ENCODE measurements at places on chromosomes 1 and 21.

GRCh38 chr1:42358791-42359190, 21.8 kb upstream of the RIMKLA start:
- DNase-seq = no peak

DNA sequence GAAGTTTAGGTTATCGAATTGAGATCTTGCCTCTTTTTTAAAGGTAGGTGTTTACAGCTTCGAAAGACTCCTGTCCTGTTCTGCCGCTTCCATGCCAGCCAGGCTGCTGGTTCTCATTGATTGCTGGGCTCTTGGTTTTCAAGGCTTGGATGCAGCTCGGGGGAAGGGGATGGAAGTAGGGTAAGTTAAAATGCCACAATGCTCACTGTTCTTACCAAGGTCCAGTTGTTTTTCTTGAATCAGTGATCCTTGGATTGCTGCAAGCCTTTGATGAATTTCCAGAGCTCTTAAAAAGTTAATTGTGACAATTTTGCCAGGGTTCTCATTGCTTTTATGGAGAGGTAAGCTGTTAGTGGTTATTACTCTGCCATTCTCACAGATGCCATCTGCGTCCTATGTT, 74.9 kb downstream of the PCBP3 start:
- DNase-seq = no peak

- DNase-seq = no peak
These were observed 92.0 kb upstream of the RALGPS2 start for GRCh38 chr1:178633056-178633455.

DNA sequence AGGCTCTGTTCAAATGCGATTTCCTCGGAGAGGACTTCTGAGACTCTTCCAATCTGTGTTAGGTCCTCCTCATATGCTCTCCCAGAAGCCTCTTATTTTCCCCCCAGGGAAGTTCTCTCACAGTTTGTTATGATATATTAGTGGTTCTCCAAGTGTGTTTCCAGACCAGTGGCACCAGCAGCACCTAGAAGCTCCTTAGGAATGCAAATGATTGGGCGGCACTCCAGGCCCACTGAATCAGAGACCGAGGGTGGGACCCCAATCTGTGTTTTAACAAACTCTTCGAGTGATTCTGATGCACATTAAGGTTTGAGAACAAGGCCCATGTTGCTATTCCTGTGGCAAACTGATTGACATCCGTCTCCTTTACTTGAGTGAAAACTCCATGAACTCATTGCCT, 63.0 kb downstream of the NMNAT2 start:
- DNase-seq = no peak

DNA sequence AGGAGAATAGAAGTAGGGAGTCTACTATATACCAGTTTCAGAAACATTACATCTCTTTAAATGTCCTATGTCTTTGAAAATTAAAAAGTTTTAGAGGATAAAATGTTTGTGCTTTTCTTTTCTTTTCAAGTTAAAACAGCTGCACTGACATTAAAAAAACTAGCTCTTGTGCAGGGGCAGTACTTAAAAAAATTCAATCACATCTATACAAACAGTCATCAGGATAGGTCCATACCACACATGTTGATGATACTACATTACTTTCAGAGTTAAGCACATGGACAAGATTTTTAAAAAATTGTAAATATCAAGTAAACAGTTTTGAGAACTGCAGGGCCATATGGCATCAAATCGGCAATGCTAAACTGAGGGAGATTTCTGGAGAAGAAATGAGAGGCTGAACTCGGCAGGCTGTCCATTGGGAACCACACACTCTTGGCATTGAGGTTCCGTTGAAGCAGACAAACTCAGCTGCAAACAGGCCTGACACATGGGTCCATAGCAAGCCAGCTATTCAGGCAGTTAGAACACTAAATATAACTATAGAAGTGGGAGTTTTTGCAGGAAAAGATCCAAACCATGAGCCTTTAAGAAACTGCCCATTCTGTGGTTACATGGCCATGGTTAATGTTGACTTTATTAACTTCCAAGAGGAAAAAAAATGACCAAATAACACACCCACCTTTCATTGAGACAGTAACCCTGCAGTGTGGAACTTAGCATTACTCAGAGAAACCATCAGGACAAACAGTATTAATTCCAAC, 84.5 kb upstream of the BCL10 start:
- no peak for DNase-seq

All from KG1 (cell line).